ENCODE measurements at places on chromosomes 2 and 18.

- DNase-seq, result peak; percentile 74
Observed at GRCh38 chr2:219109471-219109870, 48.8 kb upstream of the IHH start.

- no peak for DNase-seq
Observed at GRCh38 chr18:59140302-59140885, 710 bp downstream of the SEC11C start.

DNA sequence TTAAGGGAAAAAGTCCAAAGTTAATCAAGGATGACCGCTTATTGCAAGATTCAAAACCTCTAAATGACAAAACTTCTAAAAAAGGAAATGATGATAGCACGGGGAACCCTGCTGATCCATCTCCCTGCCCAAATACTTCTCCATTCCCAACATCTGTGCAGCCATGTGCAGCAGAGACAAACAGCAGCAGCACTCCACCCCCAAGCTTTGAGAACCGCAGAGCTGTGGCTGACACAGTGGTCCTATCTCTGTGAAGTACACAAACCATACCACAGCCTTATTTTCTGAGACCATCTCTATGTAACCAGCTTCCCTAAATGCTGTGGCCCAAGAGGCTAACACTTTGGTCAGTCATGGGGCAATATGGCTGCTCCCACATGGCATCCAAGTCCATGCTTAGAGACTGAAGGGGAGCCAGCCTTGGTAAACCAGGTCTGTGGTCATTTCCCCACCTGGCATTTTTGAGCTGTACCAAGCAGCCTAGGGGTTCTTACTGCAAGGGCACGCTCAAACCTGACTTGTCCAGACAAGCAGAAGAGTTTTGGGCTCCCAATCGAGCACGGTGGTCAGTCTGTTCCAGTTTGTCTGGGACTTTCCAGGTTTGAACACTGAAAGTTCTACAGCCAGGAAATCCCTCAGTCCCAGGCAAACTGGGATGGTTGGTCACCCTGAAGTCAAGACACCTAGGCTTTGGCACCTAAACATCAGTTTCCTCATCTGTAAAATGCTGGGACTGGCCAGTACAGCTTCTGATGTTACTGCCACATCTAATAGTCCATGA, 17.1 kb upstream of the NFE2L2 start:
- DNase-seq, result no peak

- DNase-seq, result no peak
Observed at GRCh38 chr2:218192902-218193430, 24.0 kb upstream of the ARPC2 start.

DNA sequence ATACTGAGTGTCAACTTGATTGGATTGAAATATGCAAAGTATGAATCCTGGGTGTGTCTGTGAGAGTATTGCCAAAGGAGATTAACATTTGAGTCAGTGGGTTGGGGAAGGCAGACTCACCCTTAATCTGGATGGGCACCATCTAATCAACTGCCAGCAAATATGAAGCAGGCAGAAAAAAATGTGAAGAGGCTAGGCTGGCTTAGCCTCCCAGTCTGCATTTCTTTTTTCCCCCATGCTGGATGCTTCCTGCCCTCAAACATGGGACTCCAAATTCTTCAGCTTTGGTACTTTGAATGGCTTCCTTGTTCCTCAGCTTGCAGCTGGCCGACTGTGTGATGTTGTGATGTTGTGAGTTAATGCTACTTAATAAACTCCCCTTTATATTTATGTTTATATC, 577.4 kb downstream of the CPS1 start:
- DNase-seq, result no peak

DNA sequence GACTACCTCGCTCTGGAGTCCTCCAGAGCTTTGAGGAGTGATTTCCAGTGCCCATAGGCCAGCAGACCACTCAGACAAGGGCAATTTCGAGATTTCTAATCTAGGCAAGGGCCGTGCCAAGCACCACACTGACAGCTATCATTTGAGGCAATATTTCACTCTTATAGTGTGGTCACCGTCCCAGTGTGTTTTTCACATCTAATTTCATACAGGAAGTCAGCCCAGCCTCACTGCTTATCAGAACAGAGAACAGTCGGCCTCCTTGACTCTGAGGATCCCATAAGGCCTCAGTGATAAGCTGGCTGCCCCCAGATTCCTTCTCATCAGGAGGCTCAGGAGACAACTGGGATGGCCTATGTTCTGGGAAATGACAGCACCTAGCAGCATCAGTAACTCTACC, 581 bp downstream of the CAPN14 start:
- DNase-seq, result no peak

GRCh38 chr2:34570266-34570872, 971.3 kb upstream of the FAM98A start:
- no peak for DNase-seq

DNA sequence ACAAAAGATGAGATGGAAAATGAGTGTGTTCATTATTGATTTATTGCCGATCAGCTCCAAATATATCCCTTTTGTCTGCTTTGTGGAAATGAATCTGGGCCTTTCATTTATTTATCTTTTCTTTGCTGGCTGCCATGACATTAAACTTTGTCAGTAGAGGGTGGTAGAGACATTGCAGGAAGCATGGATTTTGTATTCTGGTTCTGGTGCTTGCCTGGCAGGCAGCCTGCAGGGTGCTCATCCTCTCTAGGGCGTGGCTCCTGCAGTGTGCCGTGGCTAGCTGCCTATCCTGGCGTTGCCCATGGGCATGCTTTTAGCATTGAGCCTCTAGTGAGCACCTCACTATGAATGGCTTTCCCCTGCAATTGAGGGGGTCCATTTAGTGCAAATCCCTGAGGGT, 593.1 kb downstream of the RNF144A start:
- no peak for DNase-seq

- DNase-seq, result no peak
Observed at GRCh38 chr2:54880428-54880827, 157.0 kb downstream of the EML6 start.

GRCh38 chr18:13500227-13500865, 226.0 kb downstream of the FAM210A start:
- DNase-seq, result no peak

- DNase-seq, result no peak
Observed at GRCh38 chr2:59237311-59237710, 996.2 kb upstream of the FANCL start.

DNA sequence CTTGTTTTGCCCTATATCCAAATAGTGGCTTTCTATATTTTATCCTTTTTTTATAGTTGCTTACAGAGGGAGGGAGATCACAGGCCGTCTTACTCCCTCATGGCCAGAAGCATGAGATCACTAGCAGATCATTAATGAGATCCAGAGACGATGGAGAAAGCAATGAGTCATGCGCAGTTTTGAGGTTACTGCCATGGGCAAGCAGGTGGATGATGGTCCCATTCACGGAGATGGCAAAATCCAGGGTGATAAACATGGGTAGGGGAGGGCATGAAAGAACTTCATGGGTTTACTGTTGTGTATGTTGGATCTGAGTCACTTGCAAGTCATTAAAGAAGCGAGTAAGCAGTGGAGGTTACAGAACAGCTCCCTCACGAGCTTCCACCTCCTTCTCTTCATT, 60.4 kb downstream of the C18orf63 start:
- no peak for DNase-seq

DNA sequence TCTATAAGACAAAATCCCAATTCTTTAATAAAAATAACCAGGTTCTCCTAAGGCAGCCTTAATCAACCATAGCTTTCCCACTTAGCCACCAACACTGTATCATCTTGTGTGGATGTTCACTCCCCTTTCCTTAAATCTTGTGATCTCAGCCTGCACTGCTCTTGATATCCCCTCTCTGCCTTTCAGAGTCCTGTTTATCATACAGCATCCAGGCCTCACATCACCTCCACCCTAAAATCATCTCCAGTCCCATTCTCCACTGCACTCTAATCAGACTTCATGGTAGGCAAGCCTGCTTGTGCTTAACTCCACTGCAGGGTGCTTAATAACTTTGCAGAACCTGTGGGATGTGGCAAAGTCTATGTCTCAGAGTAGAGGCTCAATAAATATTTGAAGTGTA, 18.8 kb downstream of the ARHGAP15 start:
- DNase-seq, result no peak

DNA sequence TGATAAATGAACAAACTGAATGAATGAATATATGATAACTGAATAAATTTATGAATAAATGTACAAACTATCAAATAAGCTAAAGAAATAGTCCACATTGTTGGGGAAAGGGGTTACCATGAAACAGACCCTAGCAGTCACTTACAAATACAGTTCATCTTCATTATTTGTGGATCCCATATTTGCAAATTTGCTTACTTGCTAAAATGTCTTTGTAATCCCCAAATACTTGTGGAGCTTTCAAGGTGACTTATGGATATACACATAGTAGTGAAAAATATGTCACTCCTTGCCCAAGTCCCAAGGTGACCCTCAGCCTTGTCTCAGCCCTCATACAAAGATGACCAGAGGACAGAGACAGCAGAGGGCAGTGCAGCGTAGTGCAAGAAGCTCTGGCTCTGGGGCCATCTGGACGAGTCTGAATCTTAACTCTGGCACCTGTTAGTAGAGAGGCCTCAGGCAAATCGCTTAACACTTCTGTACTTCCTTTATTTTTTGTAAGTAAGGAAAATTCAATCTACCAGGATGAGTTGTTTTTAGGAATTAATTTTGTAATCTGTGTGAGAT, 3.1 kb downstream of the PAIP2B start:
- peak; percentile 22 for DNase-seq

DNA sequence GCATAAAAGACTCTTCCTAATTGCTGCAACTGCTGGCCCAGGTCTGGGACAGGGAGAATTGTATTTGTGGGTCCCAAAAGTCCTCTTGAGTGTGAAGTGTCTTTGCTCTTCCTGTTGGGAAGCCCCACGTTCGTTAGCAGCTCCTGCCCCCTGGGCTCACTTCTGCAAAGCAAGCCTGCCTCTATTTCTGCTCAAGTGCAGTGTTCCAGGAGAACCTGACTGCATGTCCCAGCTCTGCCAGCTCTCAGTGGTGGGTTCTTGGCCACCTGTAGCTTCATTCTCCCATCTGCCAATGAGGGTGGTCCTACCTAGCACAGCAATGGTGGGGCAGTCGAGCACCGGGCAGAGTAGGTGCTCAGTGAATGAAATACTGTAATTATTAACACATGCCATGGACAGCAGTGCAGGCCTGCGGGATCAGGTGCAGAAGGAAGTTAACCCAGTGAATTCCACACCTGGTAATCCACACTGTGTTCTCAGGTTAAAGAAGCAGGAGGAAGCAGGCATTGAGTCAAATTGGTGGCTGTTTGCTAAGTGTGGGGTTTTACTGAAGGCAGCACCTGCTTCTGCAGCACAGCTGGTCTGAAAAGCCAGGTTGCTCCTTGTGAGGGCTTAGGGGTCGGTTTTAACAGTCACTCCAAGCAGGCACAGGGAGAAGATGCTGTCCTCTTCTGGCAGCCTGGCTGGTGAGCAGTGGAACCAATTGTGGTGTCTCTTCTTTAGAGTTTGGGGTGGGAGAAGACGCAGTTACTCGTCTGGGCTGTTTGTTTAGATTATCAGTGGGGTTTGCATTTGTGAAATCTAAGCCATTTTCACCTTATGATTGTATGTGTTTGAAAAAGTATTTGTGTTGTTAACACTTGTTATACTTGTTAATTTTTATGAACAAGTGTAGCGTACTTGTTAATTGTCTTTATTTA, 54.3 kb downstream of the DGKD start:
- DNase-seq, result no peak

GRCh38 chr2:230225486-230225885, at the start of gene SP140:
TSS of gene SP140 (plus strand) at chr2:230225736. CDS start at chr2:230225845, 109 bp downstream.
- peak; percentile 76 for DNase-seq

- DNase-seq, result no peak
Observed at GRCh38 chr2:45892425-45892745, 240.9 kb downstream of the PRKCE start.

DNA sequence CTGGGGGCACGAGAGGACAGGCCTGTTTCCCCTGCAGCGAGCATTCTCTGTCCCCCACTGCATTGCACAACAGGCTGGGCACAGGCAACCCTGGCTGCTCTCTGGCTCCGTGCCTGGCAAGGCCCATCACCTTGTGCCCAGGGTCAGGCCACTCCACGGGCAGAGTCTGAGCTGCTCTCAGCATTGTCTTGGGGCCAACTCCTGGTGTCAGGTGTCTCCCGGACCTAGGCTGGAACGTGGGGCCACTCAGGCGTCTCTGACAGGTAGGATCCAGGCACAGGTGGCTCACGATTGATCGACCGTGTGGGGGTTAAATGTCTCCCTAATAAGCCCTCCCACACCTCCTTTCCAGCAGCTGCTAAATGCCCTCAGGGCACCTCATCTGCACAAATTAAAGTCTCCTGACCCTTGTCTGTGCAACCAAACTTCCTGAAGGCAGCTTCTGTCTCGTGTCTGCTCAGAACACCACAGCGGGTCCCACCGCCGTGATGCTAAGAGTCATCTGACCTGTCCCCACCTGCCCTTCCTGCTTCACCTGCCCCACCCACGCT, 66.6 kb upstream of the GPC1 start:
- no peak for DNase-seq

GRCh38 chr2:201248288-201248844, 12.0 kb upstream of the CASP8 start:
- no peak for DNase-seq

DNA sequence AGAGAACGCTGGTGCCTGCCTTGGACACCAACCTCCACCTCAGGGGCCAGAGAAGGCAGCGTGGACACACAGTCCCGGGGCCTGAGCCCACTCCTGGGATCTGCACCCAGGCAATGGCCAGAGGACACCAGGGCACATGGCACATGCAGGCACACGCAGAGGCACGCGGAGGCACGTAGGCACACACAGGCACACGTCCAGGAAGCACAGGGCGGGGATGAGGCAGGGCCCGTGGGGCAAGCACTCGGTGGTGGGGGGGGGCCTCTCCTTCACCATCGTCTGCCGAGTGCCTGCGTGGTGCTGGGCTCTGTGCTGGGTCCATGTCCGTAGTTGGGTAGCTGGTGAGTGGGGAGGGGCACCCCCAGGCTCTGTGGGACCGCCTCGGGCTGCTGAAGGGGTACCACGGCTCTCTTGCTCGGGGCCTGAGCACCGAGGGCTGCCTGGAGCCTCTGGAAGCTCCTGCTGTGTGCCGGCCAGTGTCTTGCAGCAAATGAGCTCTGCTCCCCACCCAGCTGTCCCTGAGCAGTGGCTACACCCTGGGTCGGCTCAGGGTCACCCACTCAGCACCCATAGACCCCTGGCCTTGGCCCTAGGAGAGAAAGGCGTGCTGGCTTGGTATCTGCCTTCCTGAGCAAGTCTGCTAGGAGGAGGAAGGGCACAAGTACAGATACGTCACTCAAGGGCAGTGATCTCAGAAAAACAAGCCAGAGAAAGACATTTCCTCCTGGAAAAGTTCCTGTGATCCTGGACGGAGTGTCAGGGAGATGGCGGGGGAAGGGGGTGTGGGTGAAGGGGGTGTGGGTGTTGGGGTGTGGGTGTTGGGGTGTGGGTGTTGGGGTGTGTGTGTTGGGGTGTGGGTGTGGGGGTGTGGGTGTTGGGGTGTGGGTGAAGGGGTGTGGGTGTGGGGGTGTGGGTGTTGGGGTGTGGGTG, 26.4 kb downstream of the RTP5 start:
- DNase-seq, result no peak

- DNase-seq, result no peak
Observed at GRCh38 chr2:185074156-185074555, 475.8 kb downstream of the ZNF804A start.

- no peak for DNase-seq
Observed at GRCh38 chr2:56709181-56709580, 525.4 kb downstream of the CCDC85A start.

GRCh38 chr2:170822290-170823087, 5.8 kb downstream of the GAD1 start:
- peak; percentile 69 for DNase-seq

Data from stimulated activated naive CD8-positive, alpha-beta T cell treated with anti-CD3 and anti-CD28 coated beads, Interleukin-15, Interleukin-2, amounts not matched to agents 100 U/mL and 50 U/mL, for 24 hours (primary cell).